ENCODE measurements at places on chromosomes 2 and 18.

DNA sequence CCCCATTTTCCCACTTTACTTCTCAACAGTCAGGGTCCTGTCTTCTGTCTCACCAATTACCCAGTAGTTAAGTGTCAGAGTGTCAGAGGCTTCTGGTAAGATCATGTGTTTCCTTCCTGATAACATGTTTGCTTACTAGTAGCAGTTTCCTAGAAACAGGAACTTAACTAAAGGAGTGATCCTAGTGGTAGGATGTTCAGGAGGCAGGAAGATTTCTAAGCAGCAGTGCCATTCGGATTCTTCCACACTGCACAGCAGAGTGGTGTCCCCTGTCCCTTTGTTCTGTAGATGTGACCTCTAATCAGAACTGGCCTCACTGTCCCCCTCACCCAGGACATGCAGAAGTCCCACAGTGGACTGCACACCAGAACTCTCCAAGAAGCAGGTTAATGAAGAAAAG, 221.8 kb upstream of the OSR1 start:
- no peak for DNase-seq

DNA sequence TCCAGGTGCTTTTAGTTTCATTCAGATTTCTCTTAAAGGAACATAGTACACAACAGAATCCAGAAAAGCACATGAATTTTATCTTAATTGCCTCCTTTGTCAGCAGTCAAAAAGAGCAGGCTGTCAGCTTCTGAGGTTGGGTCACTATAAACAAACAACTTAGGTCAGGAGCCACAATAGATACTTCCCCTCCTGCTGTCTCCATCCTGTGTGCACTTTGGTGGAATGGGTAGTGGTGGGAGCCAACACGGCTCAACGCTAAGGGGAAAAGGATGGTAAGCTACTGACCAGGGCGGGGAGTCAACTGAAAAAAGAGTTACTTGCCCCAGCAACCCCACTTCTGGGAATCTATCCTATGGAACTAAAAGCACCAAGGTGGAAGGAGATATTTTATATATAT, 121.9 kb downstream of the PAX3 start:
- DNase-seq = no peak

DNA sequence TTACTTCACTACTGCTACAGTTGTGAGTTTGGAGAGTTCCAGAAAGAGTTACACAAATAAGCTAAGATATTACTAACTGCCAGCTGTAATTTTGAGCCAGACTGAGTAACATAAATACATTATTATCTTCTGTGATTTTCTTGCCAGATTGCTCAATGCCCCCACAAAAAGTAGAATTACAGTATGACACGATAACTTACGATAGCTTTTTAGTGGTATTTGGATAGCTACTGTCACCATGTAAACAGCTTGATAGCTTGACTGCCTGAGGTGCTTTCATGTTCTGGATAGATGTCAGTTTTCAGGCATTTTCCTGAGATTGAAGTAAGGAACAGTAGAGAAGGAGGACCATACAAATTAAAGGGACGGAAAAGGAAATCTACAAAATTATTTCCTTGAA, 533.3 kb downstream of the SOCS6 start:
- no peak for DNase-seq

DNA sequence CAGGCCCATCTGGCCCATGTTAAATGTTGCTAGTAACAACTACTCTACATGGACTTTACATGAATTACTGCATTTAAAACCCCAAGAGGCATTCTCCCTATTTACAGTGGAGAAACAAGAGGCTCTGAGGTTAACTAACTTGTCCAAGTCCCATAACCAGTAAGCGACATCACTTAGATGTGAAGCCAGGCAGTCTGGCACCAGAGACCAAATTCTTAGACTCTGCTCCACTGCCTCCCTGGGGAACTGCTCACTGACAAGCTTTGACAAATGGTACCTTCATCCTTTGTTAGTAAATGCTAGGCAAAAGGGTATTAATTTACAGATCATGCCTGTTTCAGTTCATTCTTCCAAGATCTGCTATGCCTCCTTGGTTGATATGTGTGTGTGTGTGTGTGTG, 124.8 kb downstream of the AFF3 start:
- DNase-seq = no peak

- no peak for DNase-seq
Measured at GRCh38 chr18:7394050-7394659, 163.3 kb downstream of the LRRC30 start.
